ENCODE measurements at places on chromosomes 16 and 17.

GRCh38 chr17:70366386-70366785 lies 197.1 kb downstream of the KCNJ2 start:
- DNase-seq, result no peak

DNA sequence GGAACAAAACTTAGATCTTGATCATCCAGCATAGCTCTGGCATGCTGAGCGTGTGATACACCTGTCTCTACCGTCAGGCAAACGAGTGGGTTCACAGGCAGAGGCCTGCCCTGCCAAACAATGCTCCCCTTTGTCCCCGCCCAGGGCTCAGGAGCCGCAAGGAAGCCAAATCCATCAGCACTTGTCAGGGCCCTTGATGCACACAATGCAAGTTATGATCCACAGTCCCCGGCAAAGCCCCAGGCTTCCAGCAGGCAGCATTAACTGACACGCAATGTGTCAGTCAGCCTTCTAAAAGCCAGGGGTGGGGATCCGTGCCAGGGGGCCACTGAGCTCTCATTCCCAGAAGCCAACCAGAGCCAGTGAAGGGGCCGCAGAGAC lies 460.9 kb downstream of the SLC39A11 start:
- no peak for DNase-seq

DNA sequence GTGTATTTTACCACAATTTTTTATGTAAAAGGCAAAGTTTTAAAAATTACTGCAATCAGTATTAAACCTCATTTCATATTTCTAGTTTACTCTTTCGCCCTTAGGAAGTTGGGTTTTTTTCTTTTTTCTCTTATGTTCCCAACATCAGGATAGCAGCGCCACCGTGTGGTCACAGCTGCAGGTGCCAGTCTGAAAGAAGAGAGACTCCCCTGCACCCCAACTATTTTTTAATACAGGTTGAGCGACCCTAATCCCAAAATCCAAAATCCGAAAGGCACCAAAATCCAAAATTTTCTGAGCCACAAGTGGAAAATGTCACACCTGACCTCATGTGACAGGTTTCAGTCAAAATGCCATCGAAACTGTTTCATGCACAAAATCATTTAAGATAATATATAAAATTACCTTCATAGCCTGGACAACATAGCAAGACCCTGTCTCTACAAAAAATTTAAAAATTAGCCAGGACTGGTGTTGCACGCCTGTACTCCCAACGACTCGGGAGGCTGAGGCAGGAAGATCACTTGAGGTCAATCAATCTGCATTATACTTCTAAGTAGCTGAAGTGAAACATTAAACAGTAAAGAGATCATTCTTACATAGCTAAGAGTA lies 21.8 kb upstream of the ASGR2 start:
- peak; percentile 58 for DNase-seq

- no peak for DNase-seq
Observed at GRCh38 chr16:1054660-1055556, 17.6 kb upstream of the SSTR5 start.

DNA sequence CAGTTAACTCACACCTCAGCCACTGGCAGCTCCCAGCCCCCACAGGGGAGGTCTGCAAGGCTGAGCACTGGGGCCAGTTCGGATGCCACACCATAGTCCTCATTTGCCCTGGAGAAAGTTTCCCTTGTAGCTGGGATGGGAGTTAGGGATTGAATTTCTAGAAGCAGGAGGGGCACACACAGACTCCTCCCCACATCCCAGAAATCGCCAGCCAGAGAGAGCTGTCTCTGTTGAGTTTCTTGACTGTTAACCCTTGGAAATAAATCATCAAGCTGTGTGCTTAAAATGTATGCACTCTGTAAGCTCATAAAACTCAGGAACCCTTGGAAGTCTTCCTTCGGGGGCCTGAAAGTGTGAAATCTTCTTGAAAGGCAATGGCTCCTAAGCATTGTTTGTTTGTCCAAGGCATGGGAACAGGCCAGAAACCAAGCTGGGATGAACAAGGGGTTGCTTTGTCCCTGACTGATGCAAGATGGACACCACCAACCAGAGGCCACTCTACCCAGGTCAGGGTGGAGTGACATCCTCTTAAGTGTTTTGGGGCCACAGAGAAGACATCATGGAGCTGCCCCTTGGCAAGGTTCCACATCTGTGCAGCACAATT lies 394 bp upstream of the PRM3 start:
- no peak for DNase-seq

- no peak for DNase-seq
Observed at GRCh38 chr16:86597880-86598606, 19.7 kb downstream of the FOXL1 start.

GRCh38 chr17:68963958-68964357 lies 8.8 kb upstream of the ABCA8 start:
- no peak for DNase-seq

- no peak for DNase-seq
Observed at GRCh38 chr16:87207965-87208364, 109.2 kb downstream of the C16orf95 start.

DNA sequence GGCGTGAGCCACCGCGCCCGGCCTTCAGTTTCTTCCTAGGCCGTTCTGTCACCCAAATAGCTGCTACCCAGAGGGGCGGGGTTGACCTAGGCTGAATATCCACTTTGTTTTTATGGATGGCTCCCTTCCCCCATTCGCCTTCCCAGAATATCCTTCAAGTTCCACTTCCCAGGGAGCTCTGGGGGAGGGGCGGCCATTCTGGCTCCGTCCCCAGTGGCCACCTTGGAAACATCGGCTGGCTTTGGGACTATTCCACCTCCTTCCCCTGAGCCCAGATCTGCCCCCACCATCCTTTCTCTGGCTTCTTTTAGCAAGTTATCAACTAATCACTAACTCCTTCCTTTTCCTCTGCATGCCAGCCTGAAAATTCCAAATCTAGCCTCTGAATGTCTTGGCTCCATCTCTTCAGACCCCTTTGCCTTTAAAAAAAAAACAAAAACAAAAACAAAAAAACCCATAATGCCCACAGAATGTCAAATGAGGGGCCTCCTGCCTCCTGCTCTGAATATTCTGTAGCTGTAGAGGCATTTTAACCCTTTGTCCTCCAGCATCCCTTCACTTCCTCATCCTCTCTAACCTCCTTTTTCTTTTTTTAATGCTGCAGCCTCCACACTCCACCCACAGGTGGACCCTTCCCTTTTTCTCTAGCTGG lies 6.4 kb downstream of the ATP1B2 start:
- no peak for DNase-seq

DNA sequence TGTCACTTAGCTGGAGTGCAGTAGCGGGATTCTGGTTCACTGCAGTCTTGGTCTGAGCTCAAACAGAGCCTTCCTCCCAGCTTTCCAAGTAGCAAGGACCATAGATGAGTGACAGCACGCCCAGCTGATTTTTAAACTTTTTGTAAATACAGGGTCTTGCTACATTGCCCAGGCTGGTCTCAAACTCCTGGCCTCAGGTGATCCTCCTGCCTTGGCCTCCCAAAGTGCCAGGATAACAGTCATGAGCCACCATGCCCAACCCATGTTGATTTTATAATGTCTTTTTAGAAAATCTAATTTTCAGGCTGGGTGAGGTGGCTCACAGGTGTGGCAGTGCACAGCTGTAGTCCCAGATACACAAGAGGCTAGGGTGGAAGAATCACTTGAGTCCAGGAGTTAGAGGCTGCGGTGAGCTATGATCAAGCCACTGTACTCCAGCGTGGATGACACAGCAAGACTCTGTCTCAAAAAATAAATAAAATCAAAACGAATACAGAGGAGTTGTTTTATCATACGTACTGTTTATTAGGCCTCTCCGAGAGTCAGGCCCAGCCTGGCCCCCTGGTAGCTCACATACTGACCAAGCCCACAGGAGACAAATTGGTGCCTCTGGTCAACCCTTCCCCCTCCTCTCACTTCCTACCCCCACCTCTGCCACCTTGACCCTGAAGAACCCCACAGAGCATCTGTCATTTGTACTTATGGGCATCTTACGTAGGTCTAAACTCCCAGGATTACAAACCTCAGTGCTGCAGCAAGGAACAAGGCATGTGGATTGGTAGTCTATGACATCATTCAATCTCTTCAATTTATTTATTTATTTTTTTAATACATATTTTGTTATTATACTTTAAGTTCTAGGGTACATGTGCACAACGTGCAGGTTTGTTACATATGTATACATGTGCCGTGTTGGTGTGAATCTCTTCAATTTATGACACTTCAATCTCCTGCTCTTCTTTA lies 13.6 kb downstream of the C16orf86 start:
- no peak for DNase-seq

DNA sequence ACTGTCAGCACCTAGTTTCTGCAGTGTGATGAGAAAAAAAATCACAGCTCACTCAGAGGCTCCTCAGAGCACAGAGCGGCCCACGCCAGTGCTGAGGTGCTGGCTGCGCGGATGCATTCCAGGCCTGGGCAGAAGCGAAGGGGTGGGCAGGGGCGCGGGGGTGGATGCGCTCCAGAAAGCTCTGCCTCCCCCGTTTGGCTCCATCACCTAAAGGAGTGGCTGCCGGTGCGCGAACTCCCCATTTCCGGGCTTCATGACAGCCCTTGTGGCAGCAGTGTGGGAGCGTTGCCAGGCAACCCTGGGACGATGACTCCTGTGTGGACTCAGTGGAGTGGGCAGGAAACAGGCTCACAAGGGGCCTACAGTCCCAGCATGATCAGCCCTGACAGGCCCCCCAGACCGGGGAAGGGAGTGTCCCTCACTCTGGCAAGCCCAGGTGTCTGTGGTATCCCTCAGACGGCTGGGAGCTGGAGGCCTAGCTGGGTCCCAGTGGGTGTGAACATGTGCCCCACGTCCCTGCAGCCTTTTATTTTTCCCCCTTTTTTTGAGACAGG lies 32.8 kb upstream of the NUDT16L1 start:
- DNase-seq, result peak; percentile 19

- DNase-seq, result no peak
Observed at GRCh38 chr17:21204935-21205334, 9.0 kb downstream of the TMEM11 start.

DNA sequence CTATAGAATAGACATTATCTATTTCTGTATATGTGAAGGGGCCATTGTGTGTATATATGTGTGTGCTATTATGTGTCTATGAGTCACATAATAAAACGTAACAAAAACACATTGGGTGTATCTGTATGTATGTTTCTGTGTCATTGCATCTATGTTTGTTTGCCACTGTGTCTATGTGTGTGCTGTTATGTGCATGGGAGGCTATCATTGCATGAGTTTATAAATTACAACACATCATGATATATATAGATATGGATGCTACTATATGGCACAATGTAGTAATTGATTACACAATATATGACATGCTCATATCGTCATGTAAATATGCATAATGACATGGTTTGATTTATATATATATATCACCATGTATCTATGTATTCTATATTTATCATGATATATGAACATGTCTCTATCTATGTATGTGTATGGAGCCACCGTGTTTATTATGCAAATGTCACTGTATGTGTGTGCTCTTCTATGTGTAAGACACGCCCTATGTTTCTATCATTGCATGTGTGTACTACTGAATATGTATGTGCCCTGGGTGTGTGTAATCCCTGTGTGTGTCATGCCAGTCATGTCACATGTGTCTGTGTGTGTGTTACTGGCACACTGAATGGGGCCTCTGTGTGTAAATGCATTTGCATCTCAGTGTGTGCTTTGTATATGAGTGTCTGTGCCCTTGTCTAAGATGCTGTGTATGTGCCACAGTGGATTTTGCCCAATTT lies 1.4 kb upstream of the TSPOAP1 start:
- no peak for DNase-seq

DNA sequence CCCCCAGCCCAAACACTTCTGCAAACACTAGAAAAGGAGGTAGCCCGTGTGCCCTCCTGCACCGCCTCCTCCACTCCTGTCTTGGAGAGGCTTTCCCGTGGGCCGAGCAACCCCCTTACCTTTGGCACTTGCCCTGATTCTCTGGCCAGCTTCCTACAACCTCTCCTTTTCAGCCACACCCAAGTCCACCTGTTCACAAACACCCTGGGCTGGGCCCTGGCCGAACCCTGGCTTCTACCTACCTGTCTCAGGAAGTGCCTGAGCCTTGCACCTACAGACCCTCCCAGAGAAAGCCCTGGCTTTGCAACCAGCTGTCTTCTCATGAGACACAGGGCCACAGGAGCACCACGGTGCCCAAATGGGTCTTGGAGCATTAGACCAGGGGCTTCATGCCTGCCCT lies 2.0 kb upstream of the ANTKMT start:
- no peak for DNase-seq

DNA sequence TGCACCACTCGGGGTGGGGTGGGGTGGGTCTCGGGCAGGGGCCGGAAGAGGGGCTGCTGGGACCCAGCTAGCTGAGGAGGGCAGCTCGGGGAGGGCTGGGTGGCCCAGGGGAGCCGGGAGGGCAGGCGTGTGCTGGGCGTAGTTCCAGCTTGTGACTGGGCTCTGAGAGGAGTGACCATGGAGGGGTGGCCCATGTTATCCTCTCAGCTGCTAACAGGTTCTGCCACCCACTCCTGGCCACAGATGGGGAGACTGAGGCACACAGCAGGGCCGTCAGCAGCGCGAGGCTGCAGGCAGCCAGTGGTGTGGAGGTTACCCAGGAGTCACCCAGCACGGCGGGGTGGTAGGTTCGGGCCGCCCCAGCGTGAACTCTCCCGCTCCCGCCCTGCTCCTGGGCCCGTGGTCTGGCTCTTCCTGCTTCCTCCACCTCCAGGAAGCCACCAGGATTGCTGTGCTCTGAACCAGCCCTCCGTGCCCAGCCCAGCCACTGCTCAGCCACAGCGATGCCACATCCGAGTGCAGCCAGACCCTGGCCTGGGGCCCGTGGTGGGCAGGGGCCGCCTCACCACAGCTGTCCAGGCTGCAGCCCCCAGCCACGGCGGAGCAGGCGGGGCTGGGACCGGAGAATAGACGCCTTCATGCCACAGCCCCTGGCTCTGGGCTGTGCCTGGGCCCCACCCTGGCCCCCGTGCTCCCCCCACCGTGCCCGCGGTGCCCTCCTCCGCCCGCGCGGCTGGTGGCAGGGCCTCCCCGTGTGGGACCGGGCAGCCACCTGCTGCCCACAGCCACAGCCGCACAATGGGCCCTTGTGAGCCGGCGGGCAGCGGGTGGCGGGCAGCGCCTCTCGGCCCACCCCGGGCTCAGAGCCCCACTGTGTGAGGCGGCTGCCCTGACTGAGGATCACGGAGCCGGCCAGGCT lies 26.3 kb upstream of the SSTR5 start:
- DNase-seq, result no peak

All from activated effector memory CD4-positive, alpha-beta T cell treated with Interleukin-2 at 50 U/mL for 16 hours (primary cell).